ENCODE measurements at places on chromosomes 7 and 10.

DNA sequence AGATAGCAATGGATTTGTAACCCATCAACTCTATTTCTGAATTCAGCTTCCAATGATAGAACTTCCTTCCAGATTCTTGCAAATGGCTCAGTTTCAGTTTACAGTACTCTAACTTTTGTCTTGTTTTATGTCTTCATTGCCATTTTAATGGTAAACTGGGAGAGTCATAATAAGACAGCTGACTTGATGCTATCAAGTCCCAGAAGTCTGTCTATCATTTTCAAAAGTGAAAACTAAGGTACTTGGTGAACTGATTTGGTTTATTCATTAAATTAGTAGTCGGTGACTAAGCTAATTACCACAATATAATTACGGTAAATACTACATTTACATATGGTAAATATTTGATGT, 25.0 kb downstream of the RTKN2 start:
- DNase-seq = no peak

GRCh38 chr7:128941946-128942526, 4.3 kb downstream of the IRF5 start:
- no peak for DNase-seq

DNA sequence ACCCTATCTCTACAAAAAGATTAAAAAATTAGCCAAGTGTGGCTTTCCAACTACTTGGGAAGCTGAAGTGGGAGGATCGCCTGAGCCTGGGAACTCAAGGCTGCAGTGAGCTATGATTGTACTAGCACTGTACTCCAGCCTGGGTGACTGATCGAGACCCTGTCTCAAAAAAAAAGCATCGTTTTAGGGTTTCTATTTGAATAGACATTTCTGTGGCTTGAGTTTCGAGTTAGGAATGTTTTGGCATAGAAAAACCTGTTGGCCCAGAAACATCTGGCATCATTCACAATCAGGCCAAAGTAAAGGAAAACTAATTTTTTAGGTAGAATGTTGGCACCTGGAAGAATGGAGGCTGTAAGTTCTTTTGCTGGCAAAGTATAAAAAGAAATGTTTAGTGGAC, 72.4 kb downstream of the AUTS2 start:
- DNase-seq = no peak

- DNase-seq = no peak
These were observed 14.5 kb downstream of the PSAP start for GRCh38 chr10:71836596-71836974.

DNA sequence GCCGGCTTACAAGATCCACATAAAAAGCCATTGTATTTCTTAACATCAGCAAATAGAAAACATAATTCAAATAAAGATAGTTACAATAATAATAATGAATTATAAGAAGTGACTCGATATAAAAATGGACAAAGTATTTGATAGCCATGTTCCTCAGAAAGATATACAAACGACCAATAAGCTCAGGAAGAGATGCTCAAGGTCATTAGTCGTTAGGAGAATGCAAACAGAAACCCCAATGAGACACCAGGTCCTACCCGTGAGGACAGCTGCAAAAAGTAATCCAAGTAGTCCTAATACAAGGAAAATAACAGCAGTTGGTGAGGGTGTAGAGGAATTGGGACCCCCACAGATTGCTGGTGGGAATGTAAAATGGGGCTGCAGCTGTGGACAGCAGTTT, 54.2 kb upstream of the INPP5A start:
- no peak for DNase-seq

GRCh38 chr10:36781570-36781969, 343.8 kb upstream of the ANKRD30A start:
- no peak for DNase-seq

DNA sequence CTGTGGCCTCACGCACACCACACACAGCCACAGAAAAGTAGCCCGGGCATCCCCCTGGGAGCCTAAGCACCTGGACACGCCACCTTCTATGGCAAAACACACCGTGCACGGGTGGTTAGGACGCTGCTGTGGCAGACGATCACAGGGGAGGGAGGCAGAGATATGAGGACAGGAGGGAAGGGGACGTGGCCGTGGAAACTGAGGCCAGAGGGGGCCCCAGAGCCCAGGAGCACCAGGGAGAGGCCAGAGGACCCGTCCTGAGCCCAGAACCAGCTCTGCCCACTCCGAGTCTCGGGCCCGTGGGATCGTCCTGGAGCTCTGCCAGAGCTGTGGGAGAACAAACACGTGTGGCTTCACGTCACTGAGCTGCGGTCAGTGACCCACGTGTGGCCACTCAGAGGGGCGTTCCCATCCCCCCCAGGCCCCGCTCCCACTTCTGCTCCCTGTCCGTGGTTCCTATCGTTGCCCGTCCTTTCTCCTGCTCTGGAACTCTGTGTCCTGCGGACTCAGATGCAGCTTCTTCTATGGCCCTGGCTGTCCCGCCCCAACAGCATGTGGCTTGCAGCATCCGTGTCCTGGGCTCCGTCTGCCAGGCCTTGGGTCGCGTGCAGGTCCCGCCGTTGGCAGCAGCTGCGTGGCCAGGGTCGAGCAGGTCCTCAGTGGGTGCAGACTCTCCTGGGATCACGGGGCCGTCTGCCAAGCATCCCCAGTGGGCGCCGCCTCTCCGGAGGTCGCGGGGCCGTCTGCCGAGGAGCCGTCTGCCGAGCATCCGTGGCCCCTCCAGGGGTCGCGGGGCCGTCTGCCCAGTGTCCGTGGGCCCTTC, 31.0 kb downstream of the GET4 start:
- no peak for DNase-seq

DNA sequence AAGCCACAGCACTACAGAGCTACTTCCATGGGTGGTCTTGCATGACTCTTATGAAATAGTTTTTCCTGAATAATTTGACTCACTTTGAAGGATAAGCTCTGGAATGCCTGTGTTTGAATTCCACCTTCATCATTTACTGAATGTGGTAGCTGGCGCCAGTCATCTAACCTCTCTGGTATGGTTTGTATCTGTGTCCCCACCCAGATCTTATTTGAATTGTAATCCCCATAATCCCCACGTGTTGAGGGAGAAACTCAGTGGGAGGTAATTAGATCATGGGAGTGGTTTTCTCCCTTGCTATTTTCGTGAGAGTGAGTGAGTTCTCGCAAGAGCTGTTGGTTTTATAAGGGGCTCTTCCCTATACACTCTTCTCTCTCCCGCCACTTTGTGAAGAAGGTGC, 11.2 kb upstream of the SLC13A1 start:
- DNase-seq = no peak

- peak; percentile 2 for DNase-seq
These were observed 123.6 kb downstream of the ZNF248 start for GRCh38 chr10:37733822-37734221.

DNA sequence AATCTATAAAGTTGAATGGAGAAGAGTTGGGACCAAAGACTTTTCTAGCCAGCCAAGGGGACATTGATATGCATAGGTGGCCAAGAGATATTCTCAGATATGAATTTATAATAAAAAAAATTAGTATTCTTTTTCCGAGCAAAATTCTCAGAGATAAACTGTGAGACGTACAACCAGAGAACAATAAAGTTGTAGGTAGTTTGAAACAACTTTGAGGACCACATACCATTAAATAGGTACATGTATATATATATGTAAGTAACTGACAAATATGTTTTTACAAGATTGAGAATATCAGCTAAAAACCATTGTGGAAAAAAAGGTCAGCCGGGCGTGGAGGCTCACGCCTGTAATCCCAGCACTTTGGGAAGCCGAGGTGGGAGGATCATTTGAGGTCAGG, 56.5 kb downstream of the EXOC4 start:
- DNase-seq = no peak

Measured in kidney tubule cell (primary cell).